ENCODE measurements at places on chromosomes 3 and 15.

GRCh38 chr3:12345584-12346494 lies 57.0 kb downstream of the PPARG start:
- no peak for DNase-seq

DNA sequence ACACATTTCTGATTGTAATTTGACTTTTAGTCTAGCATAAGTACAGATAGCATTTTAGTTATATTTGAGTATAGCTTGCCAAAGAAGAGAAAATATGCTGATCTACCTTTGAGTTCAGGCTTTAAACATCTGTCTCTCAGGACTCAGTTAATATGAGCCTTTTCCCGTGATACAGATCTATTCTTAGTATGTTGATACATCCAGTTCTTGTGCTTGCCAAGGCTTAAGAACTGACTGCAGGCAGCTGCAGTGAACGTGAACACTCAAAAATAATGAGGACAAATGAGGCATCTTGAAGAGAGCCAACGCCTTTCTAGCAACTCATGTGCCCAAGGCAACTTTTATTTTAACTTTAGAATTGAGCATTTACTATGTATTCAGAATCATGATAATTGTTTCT lies 325.5 kb downstream of the SI start:
- DNase-seq: no peak

DNA sequence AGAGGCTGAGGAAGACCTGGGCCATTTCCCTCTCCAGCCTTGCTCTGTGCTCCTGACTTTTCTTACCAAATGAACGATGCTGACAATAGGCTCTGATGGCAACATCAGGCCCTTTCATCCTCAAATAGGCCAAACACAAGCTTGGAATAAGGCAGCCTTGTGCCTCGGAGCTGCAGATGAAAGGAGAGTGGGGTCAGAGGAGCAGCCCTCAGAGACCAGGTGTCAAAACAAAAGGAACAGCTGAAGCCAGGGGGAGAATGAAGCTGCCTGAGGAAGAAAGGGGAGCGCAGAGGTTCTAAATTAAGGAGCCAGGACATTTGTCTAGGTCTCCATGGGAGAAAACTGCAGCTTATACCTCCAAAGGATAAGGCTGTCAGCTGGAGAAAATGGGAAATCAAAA lies 5.1 kb downstream of the BFSP2 start:
- no peak for DNase-seq

GRCh38 chr15:90751300-90751825 lies 34.2 kb downstream of the BLM start:
- no peak for DNase-seq

DNA sequence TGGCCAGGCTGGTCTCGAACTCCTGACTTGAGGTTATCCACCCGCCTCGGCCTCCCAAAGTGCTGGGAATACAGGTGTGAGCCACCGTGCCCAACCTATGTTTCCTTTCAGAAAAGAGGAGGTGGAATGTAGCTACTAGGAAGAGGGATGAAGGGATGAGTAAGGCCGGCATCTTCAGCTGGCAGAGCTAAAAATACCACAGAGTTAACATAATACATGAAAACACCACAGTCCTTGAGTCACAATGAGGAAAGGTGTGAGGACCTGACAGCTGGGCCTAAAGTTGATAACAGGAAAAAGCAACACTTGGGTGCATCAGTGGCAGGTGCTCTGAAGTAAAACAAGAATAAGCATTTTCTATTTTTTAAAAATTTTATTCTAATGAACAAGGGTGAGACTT lies 392.2 kb downstream of the DIPK2A start:
- DNase-seq: no peak

- no peak for DNase-seq
These were observed 20.7 kb downstream of the GRIP2 start for GRCh38 chr3:14519406-14519805.

DNA sequence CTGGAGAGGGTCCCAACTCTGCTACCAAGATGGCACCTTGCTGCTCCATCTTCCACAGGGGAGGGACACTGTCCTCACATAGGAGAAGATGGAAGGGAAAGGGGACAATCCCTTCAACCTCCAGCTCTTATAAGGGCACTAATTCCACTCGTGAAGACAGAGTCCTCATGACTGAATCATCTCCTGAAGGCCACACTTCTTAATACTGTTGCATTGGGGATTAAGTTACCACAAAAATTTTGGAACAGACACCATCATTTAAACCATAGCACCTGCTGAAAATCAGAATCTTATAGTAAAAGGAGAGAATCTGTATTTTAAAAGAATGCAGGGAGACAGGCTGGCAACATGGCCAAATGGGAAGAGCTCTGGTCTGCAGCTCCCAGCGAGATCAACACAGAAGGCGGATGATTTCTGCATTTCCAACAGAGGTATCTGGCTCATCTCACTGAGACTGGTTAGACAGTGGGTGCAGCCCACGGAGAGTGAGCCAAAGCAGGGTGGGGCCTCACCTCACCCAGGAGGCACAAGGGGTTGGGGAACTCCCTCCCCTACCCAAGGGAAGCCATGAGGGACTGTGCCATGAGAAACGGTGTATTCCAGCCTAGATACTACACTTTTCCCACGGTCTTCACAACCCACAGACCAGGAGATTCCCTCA lies 69.4 kb upstream of the LIPC start:
- no peak for DNase-seq

DNA sequence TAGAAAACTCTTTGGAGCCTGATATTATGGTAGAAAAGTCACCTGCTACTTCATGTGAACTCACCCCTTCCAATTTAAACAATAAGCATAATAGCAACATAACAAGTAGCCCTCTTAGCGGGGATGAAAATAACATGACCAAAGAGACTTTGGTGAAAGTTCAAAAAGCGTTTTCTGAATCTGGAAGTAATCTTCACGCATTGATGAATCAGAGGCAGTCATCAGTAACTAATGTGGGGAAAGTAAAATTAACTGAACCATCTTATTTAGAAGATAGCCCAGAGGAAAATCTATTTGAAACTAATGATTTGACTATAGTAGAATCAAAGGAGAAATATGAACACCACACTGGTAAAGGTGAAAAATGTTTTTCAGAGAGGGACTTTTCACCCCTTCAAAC lies 5.1 kb upstream of the SCG5 start:
- no peak for DNase-seq

- no peak for DNase-seq
These were observed 23.6 kb downstream of the VGLL4 start for GRCh38 chr3:11619946-11620652.

GRCh38 chr15:33076937-33077336 lies 117.6 kb downstream of the FMN1 start:
- no peak for DNase-seq

DNA sequence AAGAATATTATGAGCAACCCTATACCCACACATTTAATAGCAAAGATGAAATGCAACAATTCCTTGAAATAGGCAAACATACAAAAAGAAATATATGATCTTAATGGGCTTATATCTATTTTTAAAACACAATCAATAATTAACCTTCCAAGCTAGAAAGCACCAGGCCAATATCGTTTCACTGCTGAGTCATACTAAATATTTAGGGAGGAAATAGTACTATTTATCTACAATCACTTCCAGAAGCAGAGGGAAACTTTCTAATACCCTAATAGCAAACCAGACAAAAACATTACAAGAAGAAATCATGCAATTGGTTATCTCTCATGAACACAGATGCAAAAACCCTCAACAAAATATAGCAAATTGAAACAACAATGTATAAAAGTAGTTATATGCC lies 207.8 kb downstream of the MTHFS start:
- DNase-seq: no peak

- peak; percentile 59 for DNase-seq
These were observed 16.7 kb upstream of the CMTM7 start for GRCh38 chr3:32374788-32375595.

DNA sequence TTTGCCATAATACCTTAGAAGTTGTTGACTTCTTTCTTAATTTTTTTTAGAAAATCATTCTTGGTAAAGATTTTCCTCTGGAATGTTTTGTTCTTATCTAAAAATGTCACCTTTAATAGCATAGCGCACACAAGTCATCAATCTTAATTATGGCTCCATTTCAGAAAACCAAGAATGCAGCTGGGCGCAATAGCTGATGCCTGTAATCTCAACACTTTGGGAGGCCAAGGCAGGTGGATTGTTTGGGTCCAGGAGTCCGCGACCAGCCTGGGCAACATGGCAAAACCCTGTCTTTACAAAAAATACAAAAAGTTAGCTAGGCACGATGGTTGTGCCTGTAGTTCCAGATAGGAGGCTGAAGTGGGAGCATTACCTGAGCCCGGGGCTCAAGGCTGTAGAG lies 125.6 kb upstream of the EOMES start:
- no peak for DNase-seq

GRCh38 chr3:15310491-15311370 lies 21.7 kb downstream of the SH3BP5 start:
- DNase-seq: no peak

- peak; percentile 57 for DNase-seq
These were observed 60.5 kb downstream of the SH3BP5 start for GRCh38 chr3:15271785-15272381.

- DNase-seq: peak; percentile 51
These were observed 106.3 kb upstream of the ANKRD28 start for GRCh38 chr3:15903759-15904720.

- no peak for DNase-seq
These were observed 112.6 kb upstream of the KBTBD8 start for GRCh38 chr3:66885326-66886000.

GRCh38 chr3:26714485-26714884 lies 91.9 kb downstream of the LRRC3B start:
- no peak for DNase-seq

DNA sequence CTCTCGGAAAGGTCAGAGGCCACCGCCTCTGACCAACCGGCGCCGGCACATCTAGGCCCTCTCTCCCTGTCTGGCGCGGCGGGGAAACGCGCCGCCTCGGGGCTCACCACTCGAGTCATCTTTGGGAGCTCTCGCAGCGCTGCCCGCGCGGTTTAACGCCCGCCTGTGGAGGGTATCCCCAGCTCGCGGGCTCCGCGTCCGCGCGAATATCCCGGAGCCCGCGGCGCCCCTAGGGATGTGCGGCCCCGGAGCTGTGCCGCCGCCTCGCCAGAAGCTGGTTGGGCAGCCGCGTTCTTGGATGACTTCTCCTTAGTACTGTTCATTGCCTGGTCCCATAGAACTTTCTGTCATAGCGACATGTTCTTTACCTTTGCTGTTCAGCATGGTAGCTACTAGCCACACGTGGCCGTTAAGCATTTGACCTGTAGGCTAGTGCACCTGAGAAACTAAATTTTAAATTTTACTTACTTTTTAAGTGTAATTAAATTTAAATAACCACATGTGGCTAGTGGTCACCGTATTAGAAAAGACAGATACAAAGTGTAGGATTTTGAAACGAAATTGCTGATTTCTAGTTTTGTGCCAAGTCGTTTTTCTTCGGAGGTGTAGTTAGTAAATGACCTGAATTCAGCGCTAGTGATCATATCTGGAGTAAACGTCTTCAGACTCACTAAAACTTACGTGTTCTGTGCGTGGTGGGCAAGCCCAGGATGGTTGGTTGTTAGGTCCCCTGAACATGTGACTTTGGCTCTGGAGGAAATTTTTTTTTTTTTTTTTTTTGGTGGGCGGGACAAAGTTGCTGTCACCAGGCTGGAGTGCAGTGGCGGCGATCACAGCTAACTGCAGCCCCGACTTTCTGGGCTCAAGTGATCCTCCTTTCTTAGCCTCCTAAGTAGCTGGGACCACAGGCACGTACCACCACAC lies 835 bp downstream of the ARIH2 start:
- peak; percentile 40 for DNase-seq

GRCh38 chr3:4768521-4768920 lies 210.7 kb upstream of the BHLHE40 start:
- DNase-seq: no peak

DNA sequence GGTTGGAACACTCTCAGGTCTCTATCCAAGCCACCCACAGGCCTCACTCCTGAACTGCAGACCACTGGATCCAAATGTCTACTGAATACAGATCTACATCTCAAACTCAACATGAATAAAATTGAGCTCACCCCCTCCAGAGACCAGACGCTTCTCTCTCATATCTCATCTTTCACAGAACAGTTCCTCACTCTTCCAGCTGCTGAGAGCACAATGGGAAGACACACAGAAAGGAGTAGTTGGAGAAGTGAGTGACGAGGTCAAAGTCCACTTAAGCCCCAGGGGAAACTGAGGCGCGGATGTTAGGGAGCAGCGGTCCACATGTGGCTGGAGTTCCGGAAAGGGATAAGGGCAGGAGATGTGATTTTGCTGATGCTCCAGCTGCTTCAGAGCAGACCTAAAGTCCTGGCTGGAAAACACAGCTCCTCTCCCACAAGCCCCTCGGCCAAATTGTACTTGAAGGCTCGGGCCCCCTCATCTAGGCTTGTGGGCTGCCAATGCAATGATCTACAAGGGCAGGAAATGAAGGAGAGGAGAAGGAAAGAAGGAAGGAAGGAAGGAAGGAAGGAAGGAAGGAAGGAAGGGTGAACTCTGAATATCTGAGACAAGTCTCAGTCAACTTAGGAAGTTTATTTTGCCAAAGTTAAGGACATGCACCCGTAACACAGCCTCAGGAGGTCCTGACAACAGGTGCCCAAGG lies 211.2 kb upstream of the TLE3 start:
- DNase-seq: no peak

DNA sequence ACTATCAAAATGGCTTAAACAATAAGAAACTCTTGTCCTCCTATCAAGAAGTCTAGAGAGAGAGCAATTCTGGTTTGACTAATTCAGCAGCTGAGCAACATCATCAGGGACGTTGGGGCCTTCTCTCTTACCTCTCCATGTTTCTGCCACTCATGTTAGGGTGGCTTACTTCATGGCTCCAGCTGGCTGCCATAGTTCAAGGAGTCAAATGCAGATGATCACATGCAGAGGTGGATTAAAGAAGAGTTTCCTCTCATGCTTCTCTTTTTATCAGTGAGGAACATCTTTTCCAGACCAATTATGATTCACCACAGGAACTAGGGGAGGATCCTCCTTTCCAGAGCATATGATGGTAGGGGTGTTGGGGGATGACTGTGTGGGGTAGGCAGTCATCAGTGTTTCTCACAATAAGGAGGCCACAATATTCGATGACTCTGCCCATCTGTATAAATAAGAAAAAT lies 45.5 kb downstream of the NEK11 start:
- no peak for DNase-seq

- DNase-seq: no peak
These were observed 71.0 kb downstream of the ITGB5 start for GRCh38 chr3:124816206-124816605.

DNA sequence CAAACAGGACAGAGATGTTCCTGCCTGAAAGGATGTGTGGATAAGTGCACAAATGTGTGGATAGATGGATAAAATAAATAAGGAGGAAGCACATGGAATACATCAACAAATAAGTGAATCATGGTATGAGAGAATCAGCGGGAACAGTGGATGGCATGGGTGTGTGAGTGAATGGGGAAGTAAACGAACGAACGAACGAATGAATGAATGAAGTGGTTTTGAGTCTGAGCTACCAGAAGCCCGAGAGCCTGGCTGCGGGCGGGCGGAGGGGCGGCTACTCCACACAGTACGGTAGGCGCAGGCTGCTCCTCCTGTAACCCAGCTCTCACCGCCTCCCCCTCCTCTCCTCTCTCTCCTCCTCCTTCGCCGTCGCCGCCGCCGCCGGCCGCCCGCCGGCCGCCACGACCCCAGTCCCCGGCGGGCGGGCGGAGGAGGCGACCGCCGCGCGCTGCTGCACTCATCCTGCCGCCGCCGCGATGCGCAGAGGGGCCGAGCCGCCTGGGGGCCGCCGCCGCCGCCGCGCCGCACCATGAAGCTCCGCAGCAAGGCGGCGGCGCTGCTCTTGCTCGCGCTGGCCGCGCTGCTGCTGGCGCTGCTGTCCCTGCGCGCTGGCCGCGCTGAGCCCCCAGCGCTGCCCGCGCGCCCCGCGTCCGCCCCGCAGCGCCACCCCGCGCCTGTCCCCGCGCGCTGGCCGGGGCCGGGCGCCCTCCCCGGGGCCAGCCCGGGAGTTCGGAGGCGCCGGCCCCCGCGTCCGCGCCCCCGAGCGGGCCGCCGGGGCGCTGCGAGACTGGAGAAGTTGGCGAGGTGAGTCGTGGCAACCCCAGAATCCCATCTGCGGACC lies at the start of gene GXYLT2:
TSS of gene GXYLT2 (plus strand) at position 342 of the 841 bp plus-strand sequence. CDS start at position 530, 188 bp downstream.
- peak; percentile 89 for DNase-seq
